ENCODE measurements at places on chromosomes 16 and 17. TPM values are rescaled to one million over a fixed set of nuclear protein-coding genes. Genes with fewer than 3 reads are reported as not detected.

Gene CCL2
- 165 TPM for polyA plus RNA-seq

Gene BCL6B
- polyA plus RNA-seq, result 2.4 TPM

Gene ARHGAP44
- 2.2 TPM for polyA plus RNA-seq

Gene FOXC2
- 1.2 TPM for polyA plus RNA-seq

Gene SMIM36
- polyA plus RNA-seq, result not detected

DNA sequence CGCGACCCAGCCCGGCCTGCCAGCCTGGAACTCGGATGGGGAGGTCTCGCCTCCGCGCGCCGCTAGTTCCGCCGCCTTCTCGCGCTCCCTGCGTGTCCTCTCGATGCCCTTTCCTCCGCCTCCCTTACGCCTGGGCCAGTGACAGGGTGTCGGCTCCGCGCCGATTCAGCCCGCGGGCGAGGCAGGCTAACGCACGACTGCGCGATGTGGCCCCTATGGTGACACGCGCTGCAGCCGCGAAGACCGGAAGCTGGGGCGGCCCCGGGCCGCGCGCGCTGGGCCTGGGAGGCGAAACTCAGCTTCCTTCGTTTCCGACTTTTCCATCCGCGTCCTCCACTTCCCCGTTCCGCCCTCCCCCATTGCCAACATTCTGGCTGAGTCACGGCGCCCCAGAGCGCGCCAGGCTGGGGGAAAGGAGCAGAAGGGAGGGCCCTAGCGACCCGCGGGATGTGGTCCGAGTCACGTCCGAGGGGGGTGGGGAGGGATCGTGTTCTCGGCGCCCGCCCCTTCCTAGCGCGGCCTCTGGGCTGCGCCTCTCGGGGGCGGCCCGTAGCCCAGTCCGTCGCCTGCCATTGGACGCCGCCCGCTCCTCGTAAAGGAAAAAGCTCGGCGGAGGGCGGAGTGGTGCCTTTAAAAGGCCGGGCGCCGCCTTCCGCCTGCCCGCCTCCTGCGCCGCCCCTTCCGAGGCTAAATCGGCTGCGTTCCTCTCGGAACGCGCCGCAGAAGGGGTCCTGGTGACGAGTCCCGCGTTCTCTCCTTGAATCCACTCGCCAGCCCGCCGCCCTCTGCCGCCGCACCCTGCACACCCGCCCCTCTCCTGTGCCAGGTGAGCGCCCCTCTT lies at the start of gene ALDOA:
Gene ALDOA, plus strand, starts transcription at position 659 of the 841 bp plus-strand sequence. CDS start 1,138 bp downstream, outside the sequence.
- peak; percentile 92 for DNase-seq

DNA sequence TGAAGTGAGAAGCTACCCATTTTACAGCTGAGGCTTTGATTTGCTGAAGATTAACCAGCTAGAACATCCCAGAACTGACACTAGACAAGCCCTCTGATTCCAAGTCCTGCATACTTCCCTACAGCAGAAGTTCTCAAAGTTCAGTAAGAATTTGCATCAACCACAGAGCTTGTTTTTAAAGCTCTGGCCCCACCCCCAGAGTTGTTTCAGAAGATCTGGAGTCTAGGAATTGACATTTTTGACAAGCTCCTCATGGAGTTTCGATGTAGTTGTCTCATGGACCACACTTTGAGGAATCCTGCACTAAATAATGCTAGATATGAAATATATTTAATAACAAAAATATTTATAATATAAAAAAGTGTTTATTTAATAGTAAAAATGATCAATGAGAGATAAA lies 120.3 kb upstream of the ADAMTS18 start:
- no peak for DNase-seq

DNA sequence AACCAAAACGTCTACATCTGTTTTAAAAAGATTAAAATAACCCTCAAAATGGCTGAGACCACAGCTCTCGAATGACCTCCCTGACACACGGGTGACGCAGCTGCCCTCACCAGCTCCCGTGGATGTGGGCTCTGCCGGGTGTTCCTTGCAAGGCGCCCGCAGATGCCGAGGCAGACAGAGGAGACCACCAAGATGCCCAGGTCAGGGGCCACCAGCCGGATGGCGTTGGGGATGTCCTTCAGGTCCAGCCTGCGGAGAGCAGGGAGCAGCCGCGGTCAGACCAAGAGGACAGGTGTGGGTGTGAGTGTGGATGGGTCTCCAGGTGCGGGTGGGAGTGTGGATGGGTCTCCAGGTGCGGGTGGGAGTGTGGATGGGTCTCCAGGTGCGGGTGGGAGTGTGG lies 35.1 kb downstream of the CTU2 start:
- no peak for DNase-seq

GRCh38 chr17:56821847-56822534 lies 11.7 kb downstream of the C17orf67 start:
- no peak for DNase-seq

- no peak for DNase-seq
Measured at GRCh38 chr17:57874434-57875289, 24.8 kb upstream of the MRPS23 start.

DNA sequence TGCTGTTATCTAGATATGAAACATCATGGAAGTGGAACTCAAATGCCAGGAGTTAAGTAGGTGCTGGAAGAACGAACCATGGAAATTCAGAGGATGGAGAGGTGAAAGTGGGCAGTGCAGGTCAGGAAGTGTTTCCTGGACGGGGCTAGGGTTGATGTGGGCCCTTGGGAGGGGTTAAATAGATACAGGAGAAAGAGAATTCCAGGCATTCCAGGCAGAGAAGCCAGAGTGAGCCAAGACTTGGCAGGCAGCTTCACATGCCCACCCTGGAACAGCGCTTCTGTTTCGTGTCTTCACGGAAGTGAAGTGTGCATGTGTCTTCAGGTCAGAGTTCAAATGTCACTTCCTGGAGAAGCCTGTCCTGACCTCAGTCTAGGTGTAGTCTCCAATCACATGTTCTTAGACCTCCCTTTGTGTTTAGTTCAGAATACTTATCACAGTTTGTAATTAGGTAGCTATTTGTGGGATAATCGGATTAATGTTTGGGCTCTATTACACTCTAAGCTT lies 41.3 kb downstream of the GP2 start:
- no peak for DNase-seq

GRCh38 chr16:54964239-54964638 lies 33.6 kb downstream of the IRX5 start:
- no peak for DNase-seq

- DNase-seq, result no peak
Measured at GRCh38 chr17:4898927-4899326, 409 bp upstream of the C17orf107 start.

DNA sequence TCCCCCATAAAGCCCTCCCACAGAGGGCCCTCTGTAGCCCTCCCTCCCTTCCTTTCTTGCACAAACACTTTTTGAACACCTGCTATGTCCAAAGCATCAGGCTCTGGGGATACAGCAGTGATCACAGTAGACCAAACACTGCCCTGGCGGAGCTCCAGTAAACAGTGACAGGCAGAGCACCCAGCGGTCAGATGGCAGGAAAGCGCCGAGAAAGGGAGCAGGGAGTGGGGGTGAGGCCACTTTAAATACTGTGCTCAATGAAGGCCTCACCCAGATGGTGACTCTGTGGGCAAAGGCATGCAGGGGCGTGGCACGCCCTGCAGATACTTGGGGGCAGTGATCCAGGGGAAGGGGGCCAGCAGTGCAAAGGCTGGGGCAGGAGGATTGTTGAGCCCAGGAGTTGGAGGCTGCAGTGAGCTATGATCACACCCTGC lies 7.6 kb downstream of the PRR29 start:
- no peak for DNase-seq

DNA sequence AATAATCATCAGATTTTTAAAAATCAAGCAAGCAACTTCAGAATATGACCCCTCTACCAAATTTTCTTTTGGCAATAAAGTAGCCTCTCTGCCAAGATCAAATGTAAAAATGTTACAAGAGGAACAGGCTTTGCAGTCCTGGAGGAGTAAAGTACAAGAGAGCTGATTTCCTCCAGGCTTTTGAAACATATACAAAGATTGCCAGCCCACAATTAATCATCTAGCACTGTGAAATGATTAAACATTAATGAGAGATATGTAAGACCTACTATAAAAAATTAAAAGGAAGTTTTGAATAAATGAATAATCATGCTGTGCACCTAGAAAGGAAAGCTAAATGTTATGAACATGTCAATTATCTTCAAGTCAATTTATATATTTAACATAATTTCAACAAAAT lies 26.3 kb downstream of the TXNDC11 start:
- no peak for DNase-seq

- DNase-seq, result no peak
Measured at GRCh38 chr16:1976216-1976520, 4.3 kb downstream of the TBL3 start.

- DNase-seq, result no peak
Measured at GRCh38 chr16:2592786-2593185, 55.0 kb downstream of the PDPK1 start.

- DNase-seq, result no peak
Measured at GRCh38 chr16:70563636-70564035, 40.0 kb downstream of the SF3B3 start.

DNA sequence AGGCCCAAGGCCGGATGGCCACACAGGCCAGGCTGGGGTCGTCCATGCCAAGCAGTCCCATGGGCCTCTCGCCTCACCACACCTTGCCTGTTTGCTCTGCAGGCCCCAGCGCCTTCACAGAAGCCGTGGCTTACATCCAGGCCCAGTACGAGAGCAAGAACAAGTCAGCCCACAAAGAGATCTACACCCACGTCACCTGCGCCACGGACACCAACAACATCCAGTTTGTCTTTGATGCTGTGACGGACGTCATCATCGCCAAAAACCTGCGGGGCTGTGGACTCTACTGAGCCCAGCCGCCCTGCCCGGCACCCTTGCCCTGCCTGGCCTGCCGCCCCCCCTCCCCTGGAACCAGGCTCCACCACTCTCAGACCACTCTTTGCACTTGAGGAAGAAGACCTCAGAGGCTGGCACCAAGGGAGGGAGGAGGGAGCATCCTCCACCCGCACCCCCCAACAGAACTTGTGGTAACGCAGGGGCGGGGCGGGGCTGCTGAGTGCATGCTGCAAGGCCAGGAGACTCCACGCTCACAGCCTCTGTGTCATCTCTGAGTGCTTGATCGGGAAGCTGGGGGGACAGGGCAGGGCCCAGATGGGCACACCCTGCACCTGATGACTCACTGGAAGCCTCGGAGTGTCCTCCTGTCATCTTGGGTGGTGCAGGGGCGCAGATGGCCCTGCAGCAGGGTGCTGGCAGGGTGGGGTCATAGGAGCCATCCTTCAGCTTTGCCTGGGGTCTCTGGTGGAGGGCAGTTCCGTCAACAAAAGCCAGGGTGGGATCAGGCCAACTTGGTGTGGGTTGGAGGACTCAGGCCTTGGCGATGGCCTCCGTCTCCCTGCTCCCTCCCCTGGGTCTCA lies 81.5 kb downstream of the AMFR start:
- no peak for DNase-seq

GRCh38 chr16:17068524-17068923 lies 402.2 kb downstream of the XYLT1 start:
- DNase-seq, result no peak

GRCh38 chr17:29069526-29070041 lies 26.6 kb downstream of the PIPOX start:
- no peak for DNase-seq

Measured in thymus (tissue), 14 donors.